ENCODE measurements at places on chromosomes 11 and 22.
A peak's percentile ranks its signal among the peaks of the same experiment; 100 is the strongest.

- peak; percentile 43 for DNase-seq
Measured at GRCh38 chr11:116733969-116734508, 38.7 kb downstream of the BUD13 start.

- peak; percentile 20 for DNase-seq
Measured at GRCh38 chr22:47929073-47929472, 1166.6 kb downstream of the TBC1D22A start.

DNA sequence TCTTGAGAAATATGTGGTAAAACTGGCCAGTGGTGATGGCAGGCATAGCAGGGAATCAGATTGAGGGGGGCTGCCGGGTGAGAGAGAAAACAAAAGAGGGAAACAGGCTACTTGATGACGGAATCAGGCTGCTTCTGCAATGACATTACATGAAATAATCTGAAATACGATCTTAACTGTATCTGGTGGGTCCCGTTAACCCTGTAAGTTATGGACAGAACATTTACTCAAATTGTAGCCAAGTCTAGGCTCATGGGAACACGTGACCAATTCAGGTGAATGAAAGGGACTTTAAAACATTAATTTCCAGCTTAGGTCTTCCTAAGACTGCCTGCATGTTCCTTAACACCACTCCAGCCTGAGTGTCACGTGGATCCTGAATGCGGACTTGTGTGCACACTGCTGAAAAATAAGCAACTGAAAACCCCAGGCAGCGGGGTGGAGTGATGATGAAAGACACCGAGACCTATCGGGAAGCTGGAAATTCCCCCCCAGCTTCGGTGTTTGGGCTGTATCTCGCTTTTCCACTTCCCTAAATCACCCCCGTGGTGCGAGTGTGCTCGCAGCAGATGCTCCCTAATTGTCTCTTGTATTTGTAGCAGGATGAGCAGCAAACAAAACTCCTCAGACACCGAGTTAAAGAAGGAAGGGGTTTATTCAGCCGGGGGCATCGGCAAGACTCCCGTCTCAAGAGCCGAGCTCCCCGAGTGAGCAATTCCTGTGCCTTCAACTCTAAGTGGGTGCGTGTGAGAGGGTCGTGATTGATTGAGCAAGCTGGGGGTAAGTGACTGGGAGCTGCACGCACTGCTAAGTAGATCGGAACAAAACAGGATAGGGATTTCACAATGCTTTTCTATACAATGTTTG, 145.0 kb upstream of the GRK3 start:
- peak; percentile 31 for DNase-seq

DNA sequence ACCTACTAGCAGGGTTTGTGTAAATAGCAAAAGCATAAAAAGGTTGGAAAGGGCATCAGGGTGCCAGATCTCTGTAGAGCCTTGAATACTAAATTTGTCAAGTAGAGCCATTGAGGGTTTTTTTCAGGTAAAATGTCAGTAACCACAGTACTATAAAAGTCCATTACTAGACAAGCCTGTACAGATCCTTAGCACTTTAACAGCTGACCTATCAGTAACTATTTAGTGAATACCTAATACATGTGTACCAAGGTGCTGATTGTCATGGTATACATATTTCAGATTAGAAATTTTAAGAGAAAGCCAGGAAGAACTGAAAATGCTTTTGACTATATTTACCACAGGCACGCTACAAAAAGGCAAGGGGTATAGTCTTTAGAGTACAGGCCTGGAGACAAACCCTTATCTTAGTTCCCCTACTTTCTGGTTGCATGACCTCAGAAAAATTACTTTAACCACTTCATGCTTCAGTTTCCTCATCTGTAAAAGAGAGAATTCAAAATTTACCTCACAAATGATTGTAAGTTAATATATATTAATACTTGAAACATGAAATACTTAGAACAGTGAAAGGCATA, 57.9 kb downstream of the RAB38 start:
- peak; percentile 23 for DNase-seq

DNA sequence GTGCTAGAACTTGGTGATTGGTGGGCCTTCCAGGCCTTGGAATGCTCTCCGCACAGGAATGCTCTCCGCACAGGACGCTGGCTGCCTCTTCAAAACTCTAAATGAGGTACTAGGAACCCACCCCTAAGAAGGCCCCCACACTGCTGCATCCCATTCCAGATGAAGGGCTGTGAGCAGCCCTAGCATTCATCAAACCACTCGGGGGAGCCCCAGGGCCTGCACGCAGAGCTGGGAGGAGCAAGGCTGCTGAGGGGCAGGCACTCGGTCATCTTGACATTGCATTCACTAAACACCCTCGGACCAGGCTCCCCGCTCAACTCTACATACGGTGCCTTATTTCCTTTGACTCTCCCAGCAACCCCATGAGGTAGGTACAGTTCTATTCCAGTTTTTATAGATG, 49.2 kb upstream of the EMID1 start:
- peak; percentile 60 for DNase-seq

DNA sequence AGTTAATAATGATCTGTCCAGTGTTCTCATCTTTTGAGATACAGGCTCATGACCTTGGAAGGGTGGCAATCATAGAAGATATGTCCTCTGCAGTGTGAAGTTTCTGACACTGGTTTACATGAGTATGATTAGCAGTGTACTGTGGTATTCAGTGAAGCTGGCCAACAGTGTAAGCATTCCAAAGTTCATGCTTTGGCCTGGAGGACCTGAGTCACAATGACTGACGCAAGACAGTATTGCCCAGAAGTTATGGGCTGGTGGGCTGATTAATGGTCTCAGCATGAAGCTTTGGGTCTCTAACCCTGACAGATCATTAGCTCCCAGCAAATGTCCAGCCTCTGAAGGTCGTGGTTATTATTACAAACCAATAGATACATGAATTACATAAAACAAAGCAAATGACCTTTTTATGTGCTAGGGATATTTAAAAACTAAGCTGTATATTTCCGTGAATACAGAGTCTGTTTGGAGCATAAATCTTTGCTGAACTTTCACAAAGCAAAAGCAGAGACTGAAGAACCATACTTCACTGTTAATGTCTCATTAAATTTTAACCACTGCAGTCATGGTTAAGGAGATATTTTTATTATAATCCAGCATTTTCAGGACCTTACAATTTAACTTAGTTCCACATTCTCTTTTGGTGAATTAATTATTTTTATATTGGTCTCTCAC, 28.3 kb upstream of the USP47 start:
- no peak for DNase-seq

DNA sequence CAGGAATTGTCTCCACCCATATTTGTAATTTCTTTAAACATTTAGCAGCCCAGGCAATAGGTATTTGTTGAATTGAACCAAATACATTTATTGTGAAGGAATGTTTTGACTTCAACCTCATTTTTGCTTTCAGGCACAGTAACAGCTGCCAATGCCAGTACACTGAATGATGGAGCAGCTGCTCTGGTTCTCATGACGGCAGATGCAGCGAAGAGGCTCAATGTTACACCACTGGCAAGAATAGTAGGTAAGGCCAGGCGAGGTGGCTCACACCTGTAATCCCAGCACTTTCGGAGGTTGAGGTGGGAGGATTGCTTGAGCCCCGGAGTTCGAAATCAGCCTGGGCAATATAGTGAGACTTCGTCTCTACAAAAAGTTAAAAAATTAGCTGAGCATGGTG, 20.9 kb downstream of the ACAT1 start:
- no peak for DNase-seq

DNA sequence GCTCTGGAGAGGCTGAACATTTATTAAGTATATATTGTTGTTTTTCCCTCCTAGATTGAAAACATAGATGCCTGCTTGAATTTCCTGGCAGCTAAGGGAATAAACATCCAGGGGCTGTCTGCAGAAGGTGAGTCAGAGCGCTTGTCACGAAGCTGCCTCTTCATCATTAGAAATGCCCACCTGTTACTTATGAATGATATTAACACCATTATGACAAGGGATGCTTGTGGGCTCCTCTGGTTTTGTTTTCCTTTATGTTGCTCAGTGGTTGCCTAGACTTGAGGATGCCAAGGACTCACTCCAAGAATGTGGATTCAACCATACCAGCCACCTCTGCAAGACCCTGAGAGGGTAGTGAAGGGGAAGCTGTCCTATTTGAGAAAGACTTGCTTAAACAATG, 156.2 kb downstream of the NAV2 start:
- no peak for DNase-seq

DNA sequence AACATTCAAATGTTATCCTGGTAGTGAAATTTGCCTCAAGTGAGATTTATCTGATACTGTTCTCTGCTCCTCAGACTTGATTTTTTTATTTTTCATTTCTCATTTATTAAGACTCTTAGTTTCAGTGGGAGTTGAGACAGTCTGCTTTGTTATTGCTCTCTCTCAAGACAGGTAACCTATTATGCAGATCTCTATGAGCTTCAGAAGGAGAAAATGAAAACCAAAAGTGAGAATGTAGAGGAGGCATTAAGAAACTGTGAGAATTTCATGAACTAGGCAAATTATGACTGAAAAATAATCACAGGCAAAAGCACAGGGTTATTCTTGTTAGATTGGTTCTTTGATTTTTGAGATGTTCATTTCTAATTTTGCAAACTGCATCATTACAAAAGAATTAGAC, 290.0 kb upstream of the CHORDC1 start:
- DNase-seq = peak; percentile 33

DNA sequence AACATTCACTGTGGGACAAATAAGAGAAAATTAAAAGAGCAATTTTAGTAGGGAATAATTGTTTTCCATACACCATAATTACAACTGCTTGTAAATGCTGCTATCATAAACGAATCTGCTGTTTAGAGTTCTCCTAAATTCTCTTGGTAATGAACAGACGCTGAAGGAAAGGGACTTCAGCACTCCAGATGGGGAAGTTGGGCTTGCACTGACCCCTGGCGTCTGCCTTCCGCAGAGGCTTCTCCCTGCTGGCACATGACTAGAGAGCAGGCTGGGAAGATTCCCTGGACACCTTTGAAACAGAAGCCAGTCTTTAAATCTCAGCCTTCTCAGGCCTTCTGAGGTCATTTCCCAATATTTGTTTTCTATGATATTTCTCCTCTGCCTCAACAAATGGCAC, 84.1 kb downstream of the NXPE2 start:
- peak; percentile 13 for DNase-seq

- no peak for DNase-seq
Measured at GRCh38 chr22:43155789-43156188, 4.4 kb downstream of the TSPO start.

- DNase-seq = no peak
Measured at GRCh38 chr11:45106440-45106839, 40.0 kb upstream of the PRDM11 start.

GRCh38 chr11:101862391-101863233, 52.2 kb upstream of the CEP126 start:
- DNase-seq = no peak

- no peak for DNase-seq
Measured at GRCh38 chr11:84543367-84544159, 1083.6 kb downstream of the DLG2 start.

DNA sequence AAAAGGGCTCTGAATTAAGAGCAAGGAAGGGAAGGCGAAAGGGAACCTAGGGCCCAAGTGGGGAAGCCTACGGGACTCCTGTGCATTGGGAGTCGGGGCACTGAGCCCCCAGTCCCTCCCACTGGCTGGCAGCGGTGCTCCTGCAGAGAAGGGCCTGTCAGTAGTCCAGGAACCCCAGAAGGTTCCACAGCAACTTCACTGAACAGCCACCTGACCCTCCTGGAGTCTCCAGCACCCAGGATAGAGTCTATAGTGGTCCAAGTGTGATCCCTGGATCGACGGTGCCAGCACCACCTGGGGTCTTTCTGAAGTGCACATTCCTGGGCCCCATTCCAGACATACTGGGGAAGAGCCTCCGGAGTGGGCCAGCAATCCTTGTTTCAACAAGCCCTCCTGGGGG, 100.0 kb upstream of the B3GAT1 start:
- DNase-seq = no peak

- no peak for DNase-seq
Measured at GRCh38 chr22:40753114-40753513, 66.0 kb downstream of the SLC25A17 start.

- no peak for DNase-seq
Measured at GRCh38 chr22:19798891-19799293, 38.3 kb downstream of the TBX1 start.

DNA sequence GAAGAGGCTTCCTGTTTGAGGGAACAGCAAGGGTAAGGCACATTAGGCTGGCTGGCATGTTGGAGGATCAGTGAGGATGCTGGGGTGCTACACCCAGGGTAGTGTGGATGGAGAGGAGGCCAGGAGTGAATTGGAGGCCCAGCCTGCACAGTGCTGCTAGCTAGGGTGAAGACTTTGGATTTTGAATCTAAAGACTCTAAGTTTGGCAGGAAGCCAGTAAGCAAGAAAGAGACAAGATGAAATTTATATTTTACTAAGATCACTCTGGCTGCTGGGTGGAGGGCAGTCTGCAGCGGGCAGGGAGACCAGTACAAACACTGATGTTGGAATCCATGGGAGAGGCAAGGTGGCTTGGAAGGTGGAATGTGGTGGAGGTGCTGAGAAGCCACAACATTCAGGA, 43.6 kb downstream of the TSPAN18 start:
- no peak for DNase-seq

GRCh38 chr11:82315093-82315492, 418.6 kb downstream of the FAM181B start:
- peak; percentile 42 for DNase-seq

DNA sequence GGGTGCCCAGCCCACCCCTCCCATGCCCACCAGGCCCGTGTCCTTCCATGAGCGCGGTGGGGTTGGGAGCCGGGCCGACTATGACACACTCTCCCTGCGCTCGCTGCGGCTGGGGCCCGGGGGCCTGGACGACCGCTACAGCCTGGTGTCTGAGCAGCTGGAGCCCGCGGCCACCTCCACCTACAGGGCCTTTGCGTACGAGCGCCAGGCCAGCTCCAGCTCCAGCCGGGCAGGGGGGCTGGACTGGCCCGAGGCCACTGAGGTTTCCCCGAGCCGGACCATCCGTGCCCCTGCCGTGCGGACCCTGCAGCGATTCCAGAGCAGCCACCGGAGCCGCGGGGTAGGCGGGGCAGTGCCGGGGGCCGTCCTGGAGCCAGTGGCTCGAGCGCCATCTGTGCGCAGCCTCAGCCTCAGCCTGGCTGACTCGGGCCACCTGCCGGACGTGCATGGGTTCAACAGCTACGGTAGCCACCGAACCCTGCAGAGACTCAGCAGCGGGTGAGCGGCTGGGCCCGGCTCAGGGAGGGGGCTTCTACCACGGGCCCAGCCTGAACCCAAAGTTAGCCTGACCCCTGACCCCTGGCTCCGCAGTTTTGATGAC, 3.0 kb downstream of the PKP3 start:
- DNase-seq = peak; percentile 81
